ENCODE measurements at places on chromosomes 2 and 18. TPM values are rescaled to one million over a fixed set of nuclear protein-coding genes. Genes with fewer than 3 reads are reported as not detected.

Gene ASB18
- not detected for total RNA-seq

Gene PLEKHM3
- total RNA-seq = 18.3 TPM

Gene ANKRD30BL
- total RNA-seq = not detected

DNA sequence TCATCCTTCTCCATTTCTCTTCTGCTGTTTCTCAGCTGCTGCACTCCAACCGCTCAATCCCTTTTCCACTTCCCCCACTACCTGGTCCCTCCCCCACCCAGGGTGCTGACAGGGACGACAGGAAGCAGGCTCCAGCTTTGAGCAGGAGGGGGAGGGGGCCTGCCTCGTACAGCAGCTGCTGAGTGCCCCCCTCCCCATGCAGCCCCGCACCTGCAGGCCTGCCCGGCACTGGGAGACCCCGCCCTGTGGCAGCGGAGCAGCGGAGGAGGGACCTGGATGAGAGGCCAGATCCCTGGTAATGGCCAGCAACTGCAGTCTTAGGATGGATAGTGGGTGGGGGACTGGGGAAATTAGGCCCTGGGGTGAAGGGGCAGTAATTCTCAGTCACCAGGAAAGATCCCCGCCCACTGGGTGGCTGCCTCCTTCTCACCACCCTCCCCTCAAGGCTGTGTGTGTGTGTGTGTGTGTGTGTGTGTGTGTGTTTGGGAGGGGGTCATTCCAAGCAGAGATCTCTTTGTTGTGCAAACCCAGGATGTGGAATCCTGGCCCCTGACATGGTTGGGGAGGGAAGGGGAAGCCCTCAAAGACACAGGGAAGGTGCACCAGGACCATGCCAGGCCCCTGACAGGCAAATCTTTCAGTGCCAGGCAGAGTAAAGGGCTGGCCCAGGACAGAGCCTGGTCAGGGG is 6.8 kb upstream of the CRYBA2 start:
- DNase-seq = no peak

DNA sequence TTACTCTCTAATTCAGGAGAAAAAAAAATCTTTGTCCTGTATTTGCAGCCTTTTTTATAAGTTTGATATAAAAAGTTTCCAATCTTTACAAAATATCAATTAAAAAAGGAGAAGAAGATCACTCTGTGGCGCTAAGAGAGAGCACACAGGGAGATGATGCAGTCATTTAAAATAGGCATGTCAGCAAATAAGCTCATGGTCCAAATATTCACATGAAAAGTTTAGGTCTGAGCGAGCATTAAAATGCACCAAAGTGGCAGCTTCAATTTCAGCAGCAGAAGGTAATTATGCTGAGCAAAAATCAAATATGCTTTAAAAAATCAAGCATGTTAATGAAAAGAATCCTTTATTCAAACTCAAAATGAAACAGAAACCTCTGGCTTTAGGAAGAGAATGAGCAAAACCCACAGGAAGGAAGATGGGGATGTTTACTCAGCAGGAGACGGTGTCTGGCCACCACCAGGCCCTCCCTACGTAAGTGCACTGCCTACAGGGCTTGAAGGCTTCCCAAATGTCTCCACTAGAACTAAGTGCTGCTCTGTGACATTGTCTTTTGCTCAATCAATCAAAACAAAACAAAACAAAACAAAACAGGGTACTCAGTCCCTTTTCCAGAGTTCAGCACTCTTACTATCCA is 120.4 kb downstream of the L3MBTL4 start:
- DNase-seq = no peak

GRCh38 chr2:157875641-157876065 is 477 bp downstream of the ACVR1 start:
- peak; percentile 58 for DNase-seq

- DNase-seq = no peak
Measured at GRCh38 chr18:13302040-13302439, 83.5 kb downstream of the LDLRAD4 start.

DNA sequence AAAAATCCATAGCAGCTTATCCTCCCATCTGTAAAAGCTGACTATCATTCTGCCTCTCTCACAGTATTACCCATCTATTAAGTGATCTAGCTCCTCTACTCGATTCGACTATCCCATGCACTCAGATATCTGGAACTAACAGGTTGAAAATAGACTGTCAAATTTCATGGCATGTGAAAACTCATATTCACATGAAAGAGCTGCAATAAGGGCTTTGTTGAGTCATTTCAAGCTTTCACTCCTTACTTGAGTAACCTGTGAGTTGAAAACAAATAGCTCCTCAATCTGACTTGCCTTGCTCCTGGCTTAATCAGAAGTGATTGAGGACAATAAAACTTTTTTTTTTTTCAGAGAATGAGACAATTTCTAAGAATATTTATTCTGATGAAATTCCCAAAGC is 192.4 kb upstream of the ERBB4 start:
- DNase-seq = no peak

GRCh38 chr2:71558300-71559051 is 105.1 kb downstream of the DYSF start:
- DNase-seq = no peak

GRCh38 chr18:74382481-74383017 is 66.9 kb downstream of the C18orf63 start:
- no peak for DNase-seq

Gene NOSTRIN
- 16.7 TPM for total RNA-seq

DNA sequence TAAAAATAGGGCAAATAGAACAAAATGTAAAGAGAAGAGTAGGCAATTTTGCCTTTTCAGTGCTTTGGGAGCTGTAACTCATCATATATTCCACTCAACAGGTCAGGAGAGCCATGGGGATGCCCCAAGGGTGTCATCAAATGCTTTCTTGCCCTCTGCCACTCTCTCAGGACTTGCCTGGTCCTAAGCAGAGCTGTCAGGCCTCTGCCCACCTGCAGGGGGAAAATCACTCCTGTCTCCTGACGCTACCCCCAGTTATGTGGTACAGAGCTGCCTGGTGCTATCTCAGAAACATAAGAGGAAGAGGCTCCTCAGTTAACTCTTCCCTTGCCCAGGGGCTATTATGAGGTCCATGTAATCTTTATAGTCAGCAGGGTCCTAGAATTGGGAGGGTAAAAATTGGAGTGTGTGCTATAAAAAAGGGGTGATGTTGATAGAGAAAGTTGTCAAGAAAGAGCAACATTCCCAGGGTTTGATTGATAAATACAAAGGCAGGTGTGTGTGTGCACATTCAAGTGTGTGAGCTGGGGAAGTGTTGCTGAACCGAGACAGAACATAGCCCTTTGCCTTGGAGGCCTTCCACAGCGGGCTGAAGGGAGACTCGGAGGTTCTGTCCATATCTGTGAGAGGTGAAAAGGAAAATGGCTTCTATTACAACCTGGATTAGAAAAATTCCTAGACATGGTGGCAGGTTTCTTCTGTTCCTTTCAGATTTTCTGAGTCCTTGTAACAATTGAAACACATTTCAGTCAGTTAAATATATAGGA is 25.4 kb downstream of the PTPRM start:
- DNase-seq = no peak

DNA sequence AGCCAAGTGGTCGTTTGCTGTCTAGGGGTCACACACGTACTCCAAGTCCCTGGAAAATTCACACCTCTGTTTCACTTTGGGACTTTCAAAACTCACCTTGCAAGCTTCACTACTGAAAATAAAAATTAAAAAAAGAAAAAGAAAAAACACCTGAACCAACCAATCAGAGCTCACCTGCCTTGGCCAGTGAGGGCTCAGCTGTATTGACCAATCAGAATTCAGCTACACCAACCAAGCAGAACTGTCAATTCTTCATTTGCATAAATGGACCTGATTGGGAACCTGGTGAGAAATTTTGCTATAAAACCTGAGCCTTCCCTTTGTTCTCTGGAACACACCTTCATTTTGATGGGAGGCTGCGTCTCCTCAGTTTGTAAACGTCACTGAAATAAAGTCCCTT is 176.4 kb downstream of the TTC32 start:
- DNase-seq = no peak

Gene KCNG2
- 0.08 TPM for total RNA-seq

GRCh38 chr18:34840256-34840826 is 130.2 kb downstream of the DTNA start:
- no peak for DNase-seq

DNA sequence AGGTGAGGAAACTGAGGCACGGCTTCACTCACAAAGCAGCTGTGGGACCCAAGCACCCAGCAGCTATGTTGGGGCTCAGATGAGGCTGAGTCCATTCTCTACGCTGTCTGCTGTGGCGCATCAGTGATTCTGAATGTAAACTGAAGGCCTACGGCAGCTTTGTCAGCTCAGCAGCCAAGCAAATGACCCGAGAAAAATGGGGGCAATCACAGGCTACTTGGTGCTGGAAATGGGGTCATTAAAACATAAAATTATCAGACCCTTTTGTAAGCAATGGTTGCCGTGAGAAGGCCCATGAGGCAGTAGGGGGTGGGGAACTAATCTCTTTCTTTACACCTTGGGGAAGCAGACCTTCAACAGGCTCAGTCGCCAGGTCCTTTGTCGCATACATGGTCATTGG is 84.0 kb upstream of the ZCCHC2 start:
- no peak for DNase-seq

- no peak for DNase-seq
Measured at GRCh38 chr18:37261246-37261840, 304.3 kb downstream of the CELF4 start.

GRCh38 chr2:170771421-170771937 is 1.3 kb downstream of the ERICH2 start:
- DNase-seq = no peak

- DNase-seq = no peak
Measured at GRCh38 chr2:31235504-31235902, 1.6 kb downstream of the EHD3 start.
